ENCODE measurements at places on chromosomes 12 and 14.

DNA sequence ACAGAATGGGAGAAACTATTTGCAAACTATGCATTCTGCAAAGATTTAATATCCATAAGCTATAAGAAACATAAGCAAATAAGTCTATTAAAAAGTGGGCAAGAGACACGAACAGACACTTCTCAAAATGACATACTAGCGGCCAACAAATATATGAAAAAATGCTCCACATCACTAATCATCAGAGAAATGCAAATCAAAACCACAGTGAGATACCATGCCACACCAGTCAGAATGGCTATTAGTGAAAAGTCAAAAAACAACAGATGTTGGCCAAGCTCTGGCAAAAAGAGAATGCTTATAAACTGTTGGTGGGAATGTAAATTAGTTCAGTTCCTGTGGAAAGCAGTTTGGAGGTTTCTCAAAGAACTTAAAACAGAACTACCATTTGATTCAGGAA, 121.3 kb downstream of the KCNMB4 start:
- peak; percentile 35 for DNase-seq

GRCh38 chr12:33488036-33488435, 48.4 kb upstream of the SYT10 start:
- no peak for DNase-seq

DNA sequence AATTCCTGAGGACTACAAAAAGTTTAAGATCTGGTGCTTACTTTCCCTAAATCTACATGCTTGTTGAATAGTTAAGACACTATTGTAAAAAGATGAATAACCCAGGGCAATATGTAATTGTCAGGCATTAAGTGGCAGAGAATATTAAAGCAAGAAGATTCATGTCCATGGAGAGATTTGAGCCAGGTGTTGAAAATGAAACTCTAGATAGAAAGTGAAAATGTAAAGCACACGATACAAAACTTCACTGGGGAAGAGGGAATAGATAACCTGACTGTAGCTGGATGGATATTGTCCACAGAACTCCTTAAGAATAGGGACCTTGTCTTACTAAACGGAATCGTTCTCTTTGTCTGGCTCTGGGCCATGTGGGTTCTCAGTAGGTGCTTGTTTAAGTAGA, 5.0 kb downstream of the CAND1 start:
- DNase-seq = no peak

DNA sequence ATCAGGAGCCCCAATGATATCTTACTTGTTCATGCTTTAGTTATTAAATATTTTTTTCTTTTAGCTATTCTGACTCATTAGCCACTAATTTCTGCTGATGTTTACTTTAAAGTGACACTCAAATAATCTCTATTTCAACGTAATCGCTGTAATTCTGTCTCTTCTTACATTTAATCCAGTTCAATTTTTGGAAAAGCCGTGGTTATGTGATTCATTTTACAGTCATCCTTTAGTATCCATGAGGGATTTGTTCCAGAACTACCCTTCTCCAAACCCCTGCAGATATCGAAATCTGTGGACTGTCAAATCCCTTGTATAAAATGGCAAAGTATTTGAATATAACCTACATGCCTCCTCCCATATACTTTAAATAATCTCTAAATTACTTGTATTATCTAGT, 1103.4 kb downstream of the LRFN5 start:
- DNase-seq = no peak

- peak; percentile 42 for DNase-seq
Observed at GRCh38 chr12:39764944-39765560, 145.4 kb upstream of the ABCD2 start.

GRCh38 chr12:2324387-2324786, 271.6 kb downstream of the CACNA1C start:
- DNase-seq = no peak

DNA sequence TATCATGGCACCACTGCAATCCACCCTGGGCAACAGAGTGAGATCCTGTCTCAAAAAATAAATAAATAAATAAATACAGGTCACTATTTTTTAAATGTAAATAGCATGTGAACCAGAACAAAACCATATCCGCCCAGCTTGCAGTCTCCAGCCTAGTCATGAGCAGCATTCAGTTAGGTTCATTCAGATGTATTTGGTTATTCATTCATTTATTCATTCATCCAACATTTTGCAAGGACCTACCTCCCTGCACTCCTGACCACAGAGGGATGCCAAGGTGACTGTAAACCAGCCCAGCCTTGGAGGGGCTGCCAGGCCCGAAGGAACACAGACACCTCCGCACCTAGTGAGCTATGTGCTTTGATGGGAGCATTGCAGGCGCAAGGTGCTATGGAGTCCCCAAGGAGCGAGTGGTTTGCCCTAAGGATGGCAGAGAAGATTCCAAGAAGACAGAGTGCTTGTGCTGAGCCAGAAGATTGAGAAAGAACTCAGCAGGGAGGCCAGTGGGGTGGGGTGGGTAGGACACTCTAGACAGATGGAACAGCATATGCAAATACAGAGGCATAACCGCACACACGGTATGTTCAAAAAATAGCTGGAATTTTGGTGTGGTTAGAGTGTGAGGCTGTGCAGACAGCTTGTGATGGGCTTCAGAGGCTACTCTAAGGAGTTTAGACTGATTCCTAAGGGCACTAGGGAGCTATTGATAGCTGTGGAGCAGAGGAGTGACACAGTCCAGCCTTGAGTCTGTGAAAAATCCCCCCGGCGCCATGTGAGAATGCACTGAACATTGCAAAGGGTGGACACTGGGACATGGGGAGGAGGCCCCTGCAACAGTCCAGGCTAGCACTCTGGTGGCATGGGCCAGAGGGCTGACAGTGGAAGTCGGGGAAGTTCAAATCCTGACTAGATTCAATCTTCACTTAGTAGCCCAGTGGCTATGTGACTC, 11.7 kb downstream of the DTX1 start:
- no peak for DNase-seq

GRCh38 chr14:41558490-41558889, 48.2 kb upstream of the LRFN5 start:
- DNase-seq = no peak

DNA sequence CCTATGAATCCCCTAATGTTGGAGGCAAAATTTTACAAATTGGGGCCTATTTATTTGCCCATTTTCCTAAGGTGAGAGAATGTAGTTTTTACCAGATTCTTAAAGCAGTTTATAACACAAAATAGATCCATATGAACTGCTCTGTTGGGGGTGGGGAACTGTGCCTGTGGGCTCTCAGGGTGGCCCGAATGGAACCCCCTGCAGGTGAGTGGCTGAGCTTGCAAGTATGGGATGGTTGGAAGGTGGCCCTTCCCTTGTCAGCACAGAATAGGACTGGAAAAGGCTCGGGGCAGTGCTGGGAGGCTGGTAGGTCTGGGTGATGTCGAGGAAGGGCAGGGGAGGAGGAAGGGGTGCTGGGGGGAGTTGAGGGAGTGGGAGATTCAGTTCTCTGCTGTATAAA, 4.9 kb downstream of the VSX2 start:
- DNase-seq = no peak

DNA sequence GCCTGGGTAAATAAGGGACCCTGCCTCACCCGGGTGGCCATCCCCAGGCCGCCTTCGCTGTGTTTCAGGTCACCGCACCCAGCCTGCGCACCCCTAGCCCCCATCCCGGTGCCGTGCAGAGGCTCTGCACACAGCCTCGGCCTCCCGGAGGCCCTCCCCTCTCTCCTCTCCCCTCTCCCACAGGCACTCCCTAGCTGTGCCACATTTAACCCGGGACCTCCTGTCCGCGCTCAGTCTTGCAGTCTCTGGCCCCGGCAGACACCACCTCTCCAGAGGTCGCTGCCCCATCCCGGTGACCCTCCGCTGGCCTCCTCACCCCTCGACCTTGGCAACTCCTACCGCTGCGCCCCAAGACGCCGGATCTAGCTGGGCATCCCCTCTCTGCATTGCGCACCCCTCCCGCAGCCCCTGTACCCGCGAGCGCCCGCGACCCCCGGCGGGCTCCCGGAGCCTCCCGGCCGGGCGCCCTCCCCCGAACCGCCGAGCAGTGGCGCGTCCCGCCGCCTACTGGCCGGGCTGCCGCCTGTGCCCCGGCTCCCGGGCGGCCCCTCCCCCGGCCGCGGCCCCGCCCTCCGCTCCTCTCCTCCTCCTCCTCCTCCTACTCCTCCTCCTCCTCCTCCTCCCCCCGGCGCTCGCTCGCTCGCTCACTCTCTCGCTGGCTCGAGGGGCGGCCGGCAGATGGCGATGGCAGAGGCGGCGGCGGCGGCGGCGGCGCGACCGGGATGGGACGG, 120.7 kb downstream of the AACS start:
- DNase-seq = peak; percentile 84

- DNase-seq = peak; percentile 65
Observed at GRCh38 chr12:115060477-115061168, 376.6 kb upstream of the TBX3 start.

- DNase-seq = no peak
Observed at GRCh38 chr14:23227566-23227965, 10.2 kb upstream of the RNF212B start.

DNA sequence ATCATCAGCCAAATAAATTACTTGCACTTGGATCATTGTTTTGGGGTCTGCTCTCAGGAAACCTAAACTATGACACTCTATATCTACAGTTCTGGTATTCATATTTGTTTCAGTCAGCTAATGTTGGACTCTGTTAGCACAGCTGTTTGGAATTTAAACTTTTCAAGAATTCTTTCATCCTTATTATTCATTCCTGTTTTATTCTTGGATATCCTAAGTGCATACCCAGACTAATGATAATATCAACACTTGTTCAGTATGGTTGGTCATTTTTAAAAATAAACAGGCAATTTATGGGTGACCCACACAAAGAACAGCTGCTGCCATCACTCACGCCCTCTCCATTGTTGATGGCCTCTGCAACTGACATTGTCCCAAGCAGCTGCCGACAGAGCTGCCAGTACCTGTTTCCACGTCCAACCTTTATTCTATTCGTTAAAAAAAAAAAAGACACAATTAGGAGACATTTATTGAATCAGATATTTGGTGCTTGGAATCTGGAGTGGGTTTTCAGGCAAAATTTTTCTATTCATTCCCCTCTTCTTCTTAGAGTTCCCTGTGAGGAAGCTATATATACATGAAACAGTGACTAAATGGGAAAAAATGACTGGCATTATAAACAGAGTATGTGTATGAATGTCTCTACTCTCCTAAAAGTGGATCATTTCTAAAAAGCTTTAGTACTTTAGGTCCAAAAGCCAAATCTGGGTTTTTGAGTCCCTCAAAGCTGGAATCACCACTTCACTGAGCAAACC, 252.1 kb upstream of the NAV3 start:
- peak; percentile 1 for DNase-seq

- no peak for DNase-seq
Observed at GRCh38 chr14:94979891-94980290, 177.4 kb downstream of the DICER1 start.

DNA sequence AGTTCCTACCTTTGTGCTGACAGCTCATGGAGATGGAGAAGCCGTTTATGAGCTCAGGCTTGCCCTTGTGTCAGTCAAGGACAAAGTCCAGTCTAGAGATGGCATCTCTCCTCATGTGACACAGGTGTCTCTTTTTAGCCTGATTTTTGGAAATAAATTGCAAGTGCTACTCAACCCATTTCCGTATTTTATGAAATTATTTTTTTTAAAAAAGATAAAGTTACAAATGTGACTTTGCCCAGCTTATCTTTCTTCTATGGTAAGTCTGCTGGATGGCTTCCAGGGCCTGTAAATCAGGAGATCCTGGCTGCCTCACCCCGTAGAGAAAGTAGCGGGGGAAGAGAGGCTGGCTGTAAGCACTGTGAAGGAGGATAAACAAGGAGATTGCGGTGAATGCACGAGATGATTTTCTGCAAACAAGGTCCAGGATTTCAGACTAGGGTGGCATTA, 169.7 kb downstream of the MYRFL start:
- DNase-seq = no peak

- peak; percentile 98 for DNase-seq
Observed at GRCh38 chr12:64560396-64561301, 49.6 kb upstream of the RASSF3 start.

GRCh38 chr12:46892034-46892705, 66.4 kb upstream of the SLC38A4 start:
- no peak for DNase-seq

- no peak for DNase-seq
Observed at GRCh38 chr14:75064205-75064567, 362 bp upstream of the ACYP1 start.

DNA sequence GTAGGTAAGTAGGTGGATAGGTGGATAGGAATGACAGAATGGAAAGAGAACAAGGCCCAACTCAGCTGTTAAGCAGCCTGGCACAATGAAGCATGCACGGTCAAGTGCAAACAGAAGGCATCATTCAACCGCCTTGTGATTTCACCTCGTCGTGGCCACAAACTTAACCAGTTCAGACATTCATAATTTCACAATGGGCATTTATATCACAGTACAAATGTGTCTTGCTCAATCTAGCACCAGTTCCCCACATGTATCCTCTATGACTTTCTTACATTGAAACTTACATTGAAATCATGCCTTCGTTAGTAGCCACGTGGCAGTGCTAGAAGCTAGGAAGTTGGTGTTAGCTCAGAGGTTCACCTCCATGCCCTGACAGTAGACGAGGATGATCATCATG, 207.5 kb downstream of the ETV6 start:
- no peak for DNase-seq

DNA sequence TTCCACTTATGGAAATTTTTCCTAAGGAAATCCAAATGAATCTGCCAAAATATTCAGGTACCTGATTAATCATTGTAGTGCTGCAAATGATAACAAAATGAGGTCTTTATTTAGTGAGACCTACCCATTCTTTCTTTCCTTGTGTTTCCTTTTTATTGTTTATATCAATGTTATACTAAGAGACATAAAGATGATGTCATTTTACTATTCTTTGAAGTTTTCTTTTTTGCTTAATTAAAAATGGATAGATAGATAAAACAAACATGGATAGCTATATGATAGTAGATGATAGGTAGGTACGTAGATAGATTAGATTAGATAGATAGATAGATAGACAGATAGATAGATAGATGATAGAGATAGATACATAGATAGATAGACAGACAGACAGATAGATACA, 669.5 kb upstream of the TBX3 start:
- DNase-seq = no peak

DNA sequence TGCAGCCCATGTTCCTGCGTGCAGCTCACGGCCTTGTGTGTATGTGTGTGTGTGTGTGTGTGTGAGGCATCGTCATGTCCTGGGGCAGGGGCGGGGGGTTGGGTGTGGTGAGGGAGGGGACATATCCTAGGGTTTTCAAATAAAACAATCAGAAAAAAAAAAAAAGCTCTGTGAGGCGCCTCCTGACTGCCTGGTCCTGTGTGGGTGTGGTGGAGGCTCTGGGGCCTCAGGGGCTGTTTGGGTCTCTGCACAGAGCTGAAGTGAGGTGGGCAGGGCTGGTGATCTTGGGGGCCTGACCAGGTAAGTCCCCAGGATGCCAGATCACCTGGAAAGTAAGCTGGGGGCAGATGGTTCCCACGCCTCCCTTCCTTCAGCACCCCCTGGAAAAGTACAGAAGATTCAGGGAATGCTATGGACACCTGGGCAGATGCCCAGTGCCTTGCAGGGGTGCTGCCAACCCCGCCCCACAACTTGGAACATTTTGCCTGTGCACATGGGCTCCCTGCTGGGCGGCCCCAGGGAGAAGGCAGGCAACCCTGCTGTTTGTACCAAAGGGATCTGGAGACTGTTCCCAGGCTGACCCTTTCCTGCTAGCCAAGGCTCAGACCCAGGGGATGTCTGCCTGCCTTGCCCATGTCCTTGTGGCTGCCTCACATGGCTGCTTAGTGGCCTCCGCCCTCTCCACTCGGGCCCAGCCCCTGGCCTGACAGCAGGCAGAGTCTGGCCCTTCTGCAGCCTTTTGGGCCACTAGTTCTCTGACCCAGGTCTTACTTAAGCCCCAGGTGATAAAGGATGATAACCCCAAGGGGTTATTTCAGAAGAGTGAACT, 28.8 kb downstream of the CLSTN3 start:
- no peak for DNase-seq

GRCh38 chr12:591167-592023, 71.8 kb downstream of the NINJ2 start:
- DNase-seq = no peak

Data from EH (cell line).